ENCODE measurements at places on chromosomes 1 and 21. TPM values are rescaled to one million over a fixed set of nuclear protein-coding genes. Genes with fewer than 3 reads are reported as not detected.
A peak's percentile ranks its signal among the peaks of the same experiment; 100 is the strongest.

ACTL8 gene
- total RNA-seq: not detected

GRIK1 gene
- total RNA-seq: not detected

LAMC2 gene
- not detected for total RNA-seq

DNA sequence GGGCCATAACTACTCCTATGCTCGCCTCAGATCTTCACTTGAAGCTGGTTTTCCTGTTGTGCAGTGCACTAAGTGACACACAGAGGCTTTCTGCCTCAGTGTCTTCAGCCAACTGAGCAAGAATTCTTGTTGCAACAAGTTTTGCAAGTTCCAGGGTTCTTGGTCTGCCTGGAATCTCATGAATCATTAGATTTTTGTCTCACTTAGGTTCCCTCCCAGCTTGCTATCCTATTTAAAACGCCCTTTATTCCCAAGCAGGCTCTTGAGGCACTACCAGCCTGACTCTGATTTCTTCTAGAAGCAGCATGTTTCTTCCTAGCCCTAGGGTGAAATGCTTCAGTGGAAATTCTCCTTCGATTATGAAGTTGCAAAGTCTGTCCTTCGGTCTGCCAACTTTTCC, 158.8 kb downstream of the C1orf21 start:
- no peaks in the 10 kb centered on the region for H3K4me1 ChIP-seq
- no peak overlapping the region for H3K27ac ChIP-seq
- H3K36me3 ChIP-seq: no peaks in the 10 kb centered on the region
- DNase-seq: no peak

CD84 gene
- total RNA-seq: 20.1 TPM

DNA sequence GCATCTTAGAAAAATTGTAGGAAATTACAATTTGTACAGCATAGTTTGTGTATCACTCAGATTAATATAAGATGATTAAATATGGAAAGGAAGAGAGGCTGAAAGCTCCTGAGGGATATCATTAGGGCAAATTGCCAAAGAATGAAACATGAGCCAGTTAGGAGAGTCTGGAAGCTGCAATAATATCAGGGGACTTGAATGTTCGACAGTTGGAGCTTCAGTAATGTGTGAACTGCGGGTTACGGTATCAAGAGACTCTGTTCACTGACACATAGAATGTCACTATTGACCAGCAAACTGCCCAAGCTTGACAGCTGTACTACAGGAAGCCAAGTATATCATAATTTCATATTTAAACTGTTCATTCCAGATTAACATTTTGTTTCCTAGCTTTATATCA, 157.2 kb downstream of the DENND1B start:
- H3K4me1 ChIP-seq: no peaks in the 10 kb centered on the region
- H3K27me3 ChIP-seq: no peaks in the 10 kb centered on the region
- no peak for DNase-seq

DNA sequence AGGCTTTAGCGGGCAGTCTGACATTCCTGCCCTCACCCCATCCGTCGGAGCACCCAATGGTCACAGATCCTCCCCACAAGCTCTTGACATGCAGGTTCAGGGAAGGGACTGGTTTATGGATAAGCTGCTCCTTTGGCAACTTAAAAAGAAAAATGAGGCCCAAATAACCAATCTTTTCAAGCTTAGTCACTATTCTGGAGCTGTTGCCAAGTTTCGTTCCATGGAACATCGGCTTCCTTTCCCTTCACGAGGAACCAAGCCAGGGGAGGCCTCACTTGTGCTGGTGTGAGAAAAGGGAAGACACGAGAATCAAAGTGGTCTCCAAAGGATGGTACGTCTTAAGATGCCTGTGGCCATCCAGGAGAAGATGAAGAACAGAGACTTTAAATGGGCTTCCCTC, 46.1 kb upstream of the LPAR3 start:
- no peak for DNase-seq
- no peaks in the 10 kb centered on the region for H3K36me3 ChIP-seq
- peaks cover 3% of the 10 kb centered on the region for H3K4me1 ChIP-seq
- no peaks in the 10 kb centered on the region for H3K27me3 ChIP-seq

- no peak for DNase-seq
- no peak overlapping the region for H3K27ac ChIP-seq
- H3K4me1 ChIP-seq: peaks cover 49% of the 10 kb centered on the region
- H3K4me3 ChIP-seq: no peak overlapping the region
Observed at GRCh38 chr1:198232378-198232777, 75.6 kb downstream of the NEK7 start.

SPRR2E gene
- total RNA-seq: not detected

ANKRD13C gene
- total RNA-seq: 16.9 TPM

GRCh38 chr1:52235646-52236045, 93.8 kb downstream of the ZFYVE9 start:
- no peak overlapping the region for H3K27ac ChIP-seq
- no peaks in the 10 kb centered on the region for H3K27me3 ChIP-seq
- no peak overlapping the region for H3K4me3 ChIP-seq
- DNase-seq: no peak
- H3K4me1 ChIP-seq: peaks cover 5% of the 10 kb centered on the region

- H3K4me3 ChIP-seq: no peak overlapping the region
- no peaks in the 10 kb centered on the region for H3K27me3 ChIP-seq
- peaks cover 4% of the 10 kb centered on the region for H3K4me1 ChIP-seq
- H3K27ac ChIP-seq: no peak overlapping the region
Observed at GRCh38 chr1:115671176-115671934, 29.6 kb downstream of the VANGL1 start.

- H3K4me1 ChIP-seq: no peaks in the 10 kb centered on the region
- no peak overlapping the region for H3K4me3 ChIP-seq
- H3K27ac ChIP-seq: peak overlapping the region; percentile 18
- H3K27me3 ChIP-seq: no peaks in the 10 kb centered on the region
- H3K36me3 ChIP-seq: peaks cover 15% of the 10 kb centered on the region
Observed at GRCh38 chr21:46202592-46203202, 18.4 kb upstream of the SPATC1L start.

- H3K4me3 ChIP-seq: no peak overlapping the region
- no peaks in the 10 kb centered on the region for H3K36me3 ChIP-seq
- DNase-seq: no peak
- no peaks in the 10 kb centered on the region for H3K27me3 ChIP-seq
- H3K4me1 ChIP-seq: peaks cover 5% of the 10 kb centered on the region
Observed at GRCh38 chr1:91647061-91647460, 146.4 kb downstream of the CDC7 start.

TNNT2 gene
- not detected for total RNA-seq

DNA sequence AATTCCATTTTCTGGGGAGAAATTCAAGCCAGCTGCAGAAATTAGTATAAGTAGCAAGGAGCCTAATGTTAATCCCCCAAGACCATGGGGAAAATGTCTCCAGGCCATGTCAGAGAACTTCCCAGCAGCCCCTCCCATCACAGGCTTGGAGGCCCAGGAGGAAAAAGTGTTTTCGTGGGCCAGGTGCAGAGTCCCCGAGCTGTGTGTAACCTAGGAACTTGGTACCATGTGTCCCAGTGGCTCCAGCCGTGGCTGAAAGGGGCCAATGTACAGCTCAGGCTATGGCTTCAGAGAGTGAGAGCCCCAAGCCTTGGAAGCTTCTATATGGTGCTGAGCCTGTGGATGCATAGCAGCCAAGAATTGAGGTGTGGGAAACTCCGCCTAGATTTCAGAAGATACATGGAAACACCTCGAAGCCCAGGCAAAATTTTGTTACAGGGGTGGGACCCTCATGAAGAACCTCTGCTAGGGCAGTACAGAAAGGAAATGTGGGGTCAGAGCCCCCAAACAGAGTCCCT, 286.3 kb downstream of the MATN1 start:
- no peaks in the 10 kb centered on the region for H3K36me3 ChIP-seq
- no peak overlapping the region for H3K4me3 ChIP-seq
- DNase-seq: no peak
- peaks cover 18% of the 10 kb centered on the region for H3K27me3 ChIP-seq
- no peak overlapping the region for H3K27ac ChIP-seq

GRCh38 chr1:2240270-2241156, 12.4 kb downstream of the SKI start:
- DNase-seq: peak; percentile 62
- H3K4me1 ChIP-seq: peaks cover 77% of the 10 kb centered on the region
- no peaks in the 10 kb centered on the region for H3K27me3 ChIP-seq

DNA sequence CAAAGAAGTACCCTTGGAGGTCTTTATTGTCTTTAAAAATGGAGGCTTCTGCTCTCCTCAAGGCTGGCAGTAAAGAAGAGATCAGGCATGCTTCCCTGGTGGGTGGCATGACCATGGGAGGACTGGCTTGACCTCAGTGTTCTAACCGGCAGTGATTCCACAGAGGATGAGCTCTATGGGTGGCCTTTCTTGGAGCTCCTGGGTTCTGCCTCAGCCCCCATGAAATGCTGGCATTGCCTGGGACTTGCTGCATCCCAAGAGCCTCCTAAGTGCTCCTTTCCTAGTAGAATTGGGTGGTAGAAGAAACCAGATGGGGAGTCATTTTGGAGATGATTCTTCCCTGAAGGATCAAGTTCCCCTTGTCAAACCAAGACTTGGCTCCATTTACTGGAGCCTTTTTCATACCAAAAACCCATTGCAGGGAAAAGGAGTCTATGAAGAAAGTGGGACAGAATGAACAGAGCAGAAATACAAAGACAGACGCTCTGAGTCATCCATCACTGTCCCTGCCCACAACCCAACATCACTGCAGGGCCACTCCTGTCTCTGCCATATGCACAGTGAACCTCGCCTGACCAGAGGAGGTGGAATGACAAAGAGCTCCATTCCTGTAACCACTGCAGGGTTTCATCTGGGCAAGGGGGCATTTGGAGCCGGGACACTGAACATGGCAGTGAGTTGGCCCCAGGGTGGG, 42.4 kb downstream of the RIMS3 start:
- H3K27ac ChIP-seq: no peak overlapping the region
- H3K4me1 ChIP-seq: peaks cover 5% of the 10 kb centered on the region
- H3K36me3 ChIP-seq: no peaks in the 10 kb centered on the region
- H3K27me3 ChIP-seq: no peaks in the 10 kb centered on the region
- no peak for DNase-seq
- H3K4me3 ChIP-seq: no peak overlapping the region

DRAXIN gene
- 0.20 TPM for total RNA-seq

DNA sequence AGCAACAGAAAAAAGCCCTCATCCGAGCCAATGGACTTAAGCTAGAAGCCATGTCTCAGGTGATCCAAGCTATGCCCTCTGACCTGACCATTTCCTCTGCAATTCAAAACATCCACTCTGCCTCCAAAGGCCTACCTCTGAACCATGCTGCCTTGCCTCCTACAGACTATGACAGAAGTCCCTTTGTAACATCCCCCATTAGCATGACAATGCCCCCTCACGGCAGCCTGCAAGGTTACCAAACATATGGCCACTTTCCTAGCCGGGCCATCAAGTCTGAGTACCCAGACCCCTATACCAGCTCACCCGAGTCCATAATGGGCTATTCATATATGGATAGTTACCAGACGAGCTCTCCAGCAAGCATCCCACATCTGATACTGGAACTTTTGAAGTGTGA, 20.7 kb downstream of the NR5A2 start:
- no peak for DNase-seq
- peaks cover 32% of the 10 kb centered on the region for H3K27me3 ChIP-seq
- no peaks in the 10 kb centered on the region for H3K36me3 ChIP-seq
- no peak overlapping the region for H3K27ac ChIP-seq

GRCh38 chr1:3134381-3135072, 65.5 kb downstream of the PRDM16 start:
- H3K27me3 ChIP-seq: no peaks in the 10 kb centered on the region
- no peak overlapping the region for H3K27ac ChIP-seq
- DNase-seq: no peak
- H3K4me1 ChIP-seq: no peaks in the 10 kb centered on the region
- no peak overlapping the region for H3K4me3 ChIP-seq

DNA sequence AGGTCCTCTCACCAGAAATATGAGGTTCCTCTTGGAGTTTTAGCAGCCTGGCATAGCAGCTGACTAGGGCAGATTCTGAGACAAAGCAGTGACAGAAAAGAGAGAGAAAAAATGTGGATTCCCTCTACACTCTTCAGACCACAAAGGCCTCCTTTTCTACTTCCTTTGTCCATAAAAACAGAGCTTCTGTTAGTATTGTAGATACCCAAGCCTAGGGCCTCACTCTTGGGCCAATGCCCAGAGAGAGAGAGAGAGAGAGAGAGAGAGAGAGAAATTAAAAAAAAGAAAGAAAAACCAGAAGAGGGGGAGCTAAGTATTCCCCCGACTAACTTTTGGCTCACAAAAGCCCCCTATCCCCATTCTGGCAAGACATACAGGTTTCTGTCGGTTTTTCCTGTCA, 2.4 kb upstream of the ZRANB2 start:
- H3K27ac ChIP-seq: no peak overlapping the region
- H3K4me1 ChIP-seq: peaks cover 17% of the 10 kb centered on the region
- H3K27me3 ChIP-seq: peaks cover 5% of the 10 kb centered on the region

DNA sequence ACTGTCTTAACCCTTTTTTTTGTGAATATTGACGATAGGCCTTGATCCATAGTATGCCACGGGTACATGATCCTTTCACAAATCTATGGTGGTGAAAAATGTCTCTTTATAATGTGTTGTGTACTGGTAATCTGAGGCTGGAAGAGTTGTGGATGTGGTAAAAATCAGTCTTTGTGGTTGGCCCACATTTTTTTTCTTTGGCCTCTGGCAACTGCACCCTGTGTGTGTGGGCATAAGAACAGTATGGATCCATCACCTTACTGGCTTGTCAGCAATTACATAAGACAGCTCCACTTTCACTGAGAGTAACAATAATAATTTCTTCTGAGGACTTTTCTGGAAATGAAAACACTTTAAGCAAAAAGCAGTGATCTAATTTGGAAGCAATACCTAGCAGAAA, 101.6 kb downstream of the GABPA start:
- H3K36me3 ChIP-seq: no peaks in the 10 kb centered on the region
- no peak for DNase-seq
- no peaks in the 10 kb centered on the region for H3K27me3 ChIP-seq
- H3K4me3 ChIP-seq: no peak overlapping the region
- no peaks in the 10 kb centered on the region for H3K4me1 ChIP-seq

DNA sequence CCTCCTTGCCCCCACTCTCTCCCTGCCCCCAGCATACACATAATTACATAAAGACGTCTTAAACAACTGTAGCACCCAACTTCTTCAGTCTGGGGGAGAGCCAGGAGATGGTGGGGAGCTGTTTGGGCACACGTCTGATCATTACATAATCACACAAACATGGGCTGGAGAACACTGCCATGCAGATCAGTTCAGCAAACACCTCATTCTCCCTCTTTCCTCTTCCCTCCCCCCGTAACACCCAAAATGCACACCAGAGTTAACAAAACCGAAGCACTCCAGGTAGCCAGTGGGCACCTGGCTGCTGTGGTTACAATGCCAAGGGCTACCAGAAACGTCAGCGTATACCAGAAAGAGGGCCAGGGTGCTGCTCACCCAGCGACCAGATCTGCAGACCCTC, 1.6 kb downstream of the HIVEP3 start:
- no peaks in the 10 kb centered on the region for H3K27me3 ChIP-seq
- H3K4me3 ChIP-seq: peak overlapping the region; percentile 64
- H3K27ac ChIP-seq: peak overlapping the region; percentile 39
- DNase-seq: no peak
- H3K36me3 ChIP-seq: no peaks in the 10 kb centered on the region

GRCh38 chr1:115682792-115683191, 41.0 kb downstream of the VANGL1 start:
- H3K4me3 ChIP-seq: no peak overlapping the region
- H3K27ac ChIP-seq: no peak overlapping the region
- H3K4me1 ChIP-seq: no peaks in the 10 kb centered on the region
- H3K36me3 ChIP-seq: no peaks in the 10 kb centered on the region
- DNase-seq: no peak

GRCh38 chr21:27371115-27371974, 404.5 kb upstream of the ADAMTS5 start:
- H3K4me3 ChIP-seq: no peak overlapping the region
- H3K36me3 ChIP-seq: no peaks in the 10 kb centered on the region
- H3K27me3 ChIP-seq: no peaks in the 10 kb centered on the region
- no peak for DNase-seq
- no peak overlapping the region for H3K27ac ChIP-seq

Measured in activated CD8-positive, alpha-beta T cell treated with anti-CD3 and anti-CD28 coated beads for 36 hours (primary cell).